Gastrocnemius medialis (tissue), 4 donors: ENCODE measurements at places on chromosomes 11 and 22.

GRCh38 chr11:121417055-121417551 is 35.0 kb upstream of the SORL1 start:
- DNase-seq = peak; percentile 66

DNA sequence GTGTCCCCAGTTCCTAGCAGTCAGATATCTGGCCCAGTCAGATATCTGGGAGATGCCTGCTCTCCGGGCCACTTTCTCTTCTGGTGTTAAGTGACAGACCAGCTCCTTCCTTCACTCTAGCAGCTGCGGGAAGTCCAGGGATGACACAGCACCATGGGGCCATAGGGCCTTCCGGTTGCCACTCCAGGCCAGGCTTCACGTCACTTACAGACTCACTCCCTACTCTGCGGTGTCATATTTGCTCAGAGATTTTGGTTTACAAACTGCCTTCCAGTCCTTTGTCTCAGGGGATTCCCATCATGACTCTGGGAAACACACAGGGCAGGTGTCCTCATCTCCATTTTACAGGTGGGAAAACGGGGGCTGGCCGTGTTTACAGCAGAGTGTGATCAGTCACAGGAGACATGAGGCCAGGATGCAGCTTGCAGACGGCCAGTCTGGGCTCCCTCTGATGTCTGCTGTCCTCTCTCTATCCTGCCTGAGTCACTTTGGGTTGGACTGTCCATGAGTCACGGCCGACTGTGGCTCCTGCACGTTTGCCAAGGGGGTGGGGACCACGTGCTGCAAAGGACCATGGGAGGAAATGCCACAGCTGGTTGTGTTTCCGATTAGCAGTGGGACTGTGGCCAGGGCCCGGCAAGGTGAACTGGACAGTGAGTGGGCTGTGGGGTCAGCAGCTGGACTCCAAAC is 8.2 kb upstream of the TBC1D22A start:
- DNase-seq = peak; percentile 96

DNA sequence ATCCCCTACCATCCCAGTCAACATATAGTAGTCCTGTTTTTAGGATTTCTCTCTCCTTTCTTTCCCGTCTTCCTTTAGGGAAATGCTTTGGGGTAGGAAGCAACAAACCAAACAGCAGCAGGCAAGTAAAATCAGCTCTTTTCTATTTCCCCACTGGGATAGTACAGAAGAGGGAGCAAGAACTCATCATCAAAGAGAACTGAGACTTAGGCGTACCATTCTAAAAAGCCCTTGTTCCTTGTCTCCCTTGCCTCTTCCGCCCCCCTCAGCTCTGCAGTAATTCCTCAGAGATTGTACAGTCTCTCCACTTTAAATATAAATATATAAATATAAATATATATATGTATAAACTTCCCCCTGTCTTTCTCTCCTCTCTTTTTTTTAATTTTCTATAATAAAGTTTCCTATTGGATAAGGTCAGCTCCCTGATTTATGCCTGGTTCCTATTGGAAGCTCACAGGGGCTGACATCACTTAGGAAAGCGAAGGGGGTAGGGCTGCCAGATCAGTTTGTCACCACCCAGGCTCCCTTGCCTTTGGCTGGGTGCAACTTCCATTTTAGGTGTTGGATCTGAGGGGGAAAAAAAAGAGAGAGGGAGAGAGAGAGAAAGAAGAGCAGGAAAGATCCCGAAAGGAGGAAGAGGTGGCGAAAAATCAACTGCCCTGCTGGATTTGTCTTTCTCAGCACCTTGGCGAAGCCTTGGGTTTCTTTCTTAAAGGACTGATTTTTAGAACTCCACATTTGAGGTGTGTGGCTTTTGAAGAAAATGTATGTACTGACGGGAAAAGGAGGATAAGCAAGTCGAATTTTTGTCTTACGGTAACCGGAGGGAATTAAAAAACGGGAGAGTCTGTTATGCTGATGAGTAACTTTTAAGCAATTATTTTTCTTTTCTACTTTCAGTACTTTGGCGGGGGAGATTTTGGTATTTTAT is at the start of gene CTNND1:
CTNND1 (plus strand) TSS at position 502 of the 934 bp plus-strand sequence. CDS start 29,677 bp downstream, outside the sequence.
- DNase-seq = peak; percentile 95

- DNase-seq = no peak
Measured at GRCh38 chr11:70761094-70761907, 363.0 kb downstream of the CTTN start.

- no peak for DNase-seq
Measured at GRCh38 chr22:27801202-27801615, 347 bp downstream of the MN1 start.

GRCh38 chr22:30284666-30285065 is 4.6 kb downstream of the CASTOR1 start:
- DNase-seq = no peak

DNA sequence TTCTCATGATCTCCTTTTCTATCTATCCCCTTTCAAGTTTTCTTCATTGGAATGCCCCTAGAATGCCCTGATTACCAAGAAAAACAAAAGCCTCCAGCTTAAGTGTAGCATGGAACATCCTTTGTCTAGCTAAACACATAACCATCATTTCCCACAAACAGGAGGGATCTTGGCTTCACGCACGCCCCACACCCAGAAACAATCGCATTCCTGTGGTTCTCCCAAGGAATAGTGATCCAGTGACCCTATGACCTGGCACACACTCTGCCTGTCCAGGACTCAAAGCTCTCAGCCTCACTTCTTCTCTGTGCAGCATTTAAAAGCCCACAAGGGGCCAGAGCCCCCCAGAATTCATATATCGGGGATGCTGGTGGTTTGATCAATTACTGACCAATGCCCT is 9.3 kb upstream of the POU2AF1 start:
- no peak for DNase-seq

GRCh38 chr11:7969756-7970646 is 4.8 kb upstream of the NLRP10 start:
- DNase-seq = no peak

DNA sequence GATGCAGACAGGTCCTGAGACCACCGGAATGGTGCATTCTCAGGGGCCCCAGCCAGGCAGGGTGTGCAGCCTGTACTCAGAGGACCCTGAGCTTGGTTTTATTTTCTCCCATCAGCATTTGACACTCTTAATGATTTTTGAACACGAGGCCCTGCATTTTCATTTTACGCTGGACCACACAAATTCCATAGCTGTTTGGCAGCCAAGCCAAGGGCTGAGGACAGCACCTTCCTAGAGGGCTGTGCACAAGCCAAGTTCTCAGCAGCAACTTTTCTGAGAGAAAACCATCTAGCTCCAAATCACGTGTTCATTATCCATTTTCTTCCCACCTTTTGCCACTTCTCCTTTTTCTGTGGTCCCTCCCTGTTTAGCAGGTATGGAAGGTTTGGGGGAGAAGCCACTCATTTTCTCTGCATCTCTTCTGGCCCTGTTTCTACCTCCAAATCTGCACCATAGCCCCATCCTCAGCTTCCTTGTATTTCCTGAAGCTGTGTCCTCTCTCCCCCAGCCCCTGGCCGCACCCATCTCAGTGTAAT is 60.4 kb downstream of the TRAF6 start:
- DNase-seq = no peak

- DNase-seq = no peak
Measured at GRCh38 chr22:44383652-44384562, 71.2 kb upstream of the SHISAL1 start.

DNA sequence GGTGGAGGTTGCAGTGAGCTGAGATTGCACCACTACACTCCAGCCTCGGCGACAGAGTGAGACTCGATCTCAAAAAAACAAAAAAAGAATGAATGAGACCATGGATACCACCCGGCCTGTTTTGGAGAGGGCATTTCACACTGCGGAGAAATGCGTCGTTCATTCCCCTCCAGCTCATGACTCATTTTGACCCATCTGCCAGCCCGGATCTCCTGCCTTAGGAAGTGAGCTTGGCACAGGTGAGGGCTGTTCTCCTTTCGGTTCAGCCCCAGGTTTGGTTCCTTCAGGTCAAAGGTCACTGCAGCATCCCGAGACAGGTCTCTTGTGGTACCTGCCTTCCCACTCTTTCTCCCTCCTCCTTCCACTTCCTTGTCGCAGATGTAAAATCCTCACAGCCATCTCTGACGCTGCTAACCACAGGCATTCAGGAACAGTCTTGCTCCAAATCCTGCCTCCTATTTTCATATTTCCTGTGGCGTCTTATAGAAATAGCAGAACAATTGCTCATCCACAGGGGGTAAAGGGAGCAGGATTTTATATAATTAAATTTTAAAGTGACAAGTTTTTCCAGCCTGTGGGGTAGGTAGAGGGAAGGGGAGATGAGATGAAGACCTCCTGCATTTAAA is 517.9 kb downstream of the NTM start:
- DNase-seq = no peak

GRCh38 chr11:74493791-74494630 is 487 bp upstream of the LIPT2 start:
- no peak for DNase-seq

DNA sequence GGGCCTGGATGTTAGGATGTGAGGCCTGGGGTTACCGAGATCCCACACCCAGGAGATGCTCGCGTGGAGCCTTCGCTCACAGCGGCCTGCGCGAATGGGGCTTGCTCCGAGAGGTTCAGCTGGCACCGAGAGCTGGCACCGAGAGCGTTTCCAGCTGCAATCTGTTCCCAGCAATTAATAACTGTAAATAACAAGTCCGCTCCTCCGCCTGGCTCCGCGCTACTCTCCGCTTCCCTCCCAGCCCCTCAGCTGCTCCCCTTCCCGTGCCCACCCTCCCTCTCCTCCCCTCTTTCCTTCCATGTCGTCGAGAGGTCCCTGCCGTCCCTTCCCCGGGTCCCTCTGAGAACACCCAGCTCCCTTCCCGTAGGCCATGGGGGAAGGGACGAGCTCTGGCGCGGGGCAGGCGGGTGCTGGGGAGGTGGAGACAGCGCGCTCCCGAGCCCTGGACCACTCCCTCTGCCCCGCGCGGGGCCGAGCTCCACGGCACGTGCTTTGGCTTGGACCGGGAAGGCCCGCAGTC is 110.8 kb downstream of the WNT7B start:
- no peak for DNase-seq

- no peak for DNase-seq
Measured at GRCh38 chr11:37512156-37512780, 914.2 kb upstream of the RAG2 start.

DNA sequence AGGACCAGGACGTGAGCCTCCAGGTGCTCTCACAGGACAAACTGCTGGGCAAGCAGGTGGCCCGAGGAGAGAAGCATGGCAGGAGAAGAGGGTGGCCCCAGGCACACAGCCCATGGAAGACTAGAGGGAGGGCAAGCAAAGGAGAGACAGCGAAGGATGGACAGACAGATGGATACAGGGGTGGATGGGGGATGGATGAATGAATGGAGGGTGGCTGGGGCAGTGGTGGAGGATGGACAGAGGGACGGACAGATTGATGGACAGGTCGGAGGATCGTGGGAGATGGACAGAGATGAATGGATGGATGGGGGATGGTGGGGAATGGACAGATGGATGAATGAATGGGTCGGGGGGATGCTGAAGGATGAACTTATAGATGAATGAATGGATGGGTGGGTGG is 22.7 kb downstream of the ARVCF start:
- no peak for DNase-seq

- DNase-seq = no peak
Measured at GRCh38 chr11:122659676-122660554, 4.4 kb downstream of the UBASH3B start.

DNA sequence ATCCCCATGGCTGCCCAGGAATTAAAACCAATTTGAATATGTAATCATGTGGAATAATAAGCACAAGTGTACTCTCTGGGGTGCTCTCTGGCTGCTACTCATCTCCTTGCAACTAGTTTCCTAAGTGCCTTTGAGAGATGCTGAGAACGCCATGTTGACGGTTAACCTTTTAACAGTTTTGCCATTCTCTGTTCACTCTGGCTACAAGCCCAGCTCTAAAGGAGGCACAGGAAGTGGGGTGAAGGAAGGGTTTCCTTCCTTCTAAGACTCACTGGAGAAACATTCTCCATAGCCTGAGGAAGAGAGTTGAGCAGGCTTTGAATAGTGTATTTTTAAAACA is 122.0 kb upstream of the ZC3H12C start:
- no peak for DNase-seq

DNA sequence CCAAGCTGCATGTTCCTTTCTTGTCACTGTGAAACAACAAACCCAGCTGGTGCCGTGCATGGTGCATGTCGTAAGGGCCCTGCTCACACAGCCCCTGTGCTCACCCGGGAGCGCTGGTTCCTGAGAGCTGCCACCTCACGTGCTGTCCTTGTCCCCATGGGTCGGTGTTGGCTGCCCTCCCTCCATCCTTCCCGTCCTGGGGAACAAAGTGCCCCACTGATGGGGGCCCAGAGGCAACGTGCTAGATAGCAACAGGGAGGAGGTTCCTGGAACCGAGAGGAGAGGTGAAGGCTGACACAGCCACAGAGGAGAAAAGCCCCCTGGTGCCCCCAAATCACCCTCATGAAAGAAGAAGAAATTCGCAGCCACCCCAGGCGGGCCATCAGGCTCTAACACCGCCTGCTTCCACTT is 56.6 kb upstream of the SLC22A12 start:
- DNase-seq = no peak

DNA sequence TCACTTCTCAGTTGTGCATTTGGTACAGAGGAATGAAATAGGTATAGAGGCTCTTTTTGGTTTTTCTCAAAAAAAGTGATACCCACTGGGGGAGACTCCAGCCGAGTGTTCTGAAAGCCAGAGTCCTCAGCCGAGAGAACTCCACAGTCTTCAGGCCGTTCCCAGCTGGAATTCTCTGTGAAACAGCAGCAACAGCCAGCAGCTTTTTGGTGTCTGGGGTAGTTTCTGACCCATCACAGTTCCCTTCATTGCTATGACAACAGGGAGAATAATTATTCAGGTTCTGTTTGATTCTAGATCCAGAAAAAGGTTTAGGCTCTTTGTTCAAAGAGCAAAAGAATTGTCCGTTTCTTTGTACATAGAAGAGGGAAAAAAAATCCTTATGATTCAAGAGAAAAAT is 84.6 kb downstream of the C22orf31 start:
- no peak for DNase-seq

DNA sequence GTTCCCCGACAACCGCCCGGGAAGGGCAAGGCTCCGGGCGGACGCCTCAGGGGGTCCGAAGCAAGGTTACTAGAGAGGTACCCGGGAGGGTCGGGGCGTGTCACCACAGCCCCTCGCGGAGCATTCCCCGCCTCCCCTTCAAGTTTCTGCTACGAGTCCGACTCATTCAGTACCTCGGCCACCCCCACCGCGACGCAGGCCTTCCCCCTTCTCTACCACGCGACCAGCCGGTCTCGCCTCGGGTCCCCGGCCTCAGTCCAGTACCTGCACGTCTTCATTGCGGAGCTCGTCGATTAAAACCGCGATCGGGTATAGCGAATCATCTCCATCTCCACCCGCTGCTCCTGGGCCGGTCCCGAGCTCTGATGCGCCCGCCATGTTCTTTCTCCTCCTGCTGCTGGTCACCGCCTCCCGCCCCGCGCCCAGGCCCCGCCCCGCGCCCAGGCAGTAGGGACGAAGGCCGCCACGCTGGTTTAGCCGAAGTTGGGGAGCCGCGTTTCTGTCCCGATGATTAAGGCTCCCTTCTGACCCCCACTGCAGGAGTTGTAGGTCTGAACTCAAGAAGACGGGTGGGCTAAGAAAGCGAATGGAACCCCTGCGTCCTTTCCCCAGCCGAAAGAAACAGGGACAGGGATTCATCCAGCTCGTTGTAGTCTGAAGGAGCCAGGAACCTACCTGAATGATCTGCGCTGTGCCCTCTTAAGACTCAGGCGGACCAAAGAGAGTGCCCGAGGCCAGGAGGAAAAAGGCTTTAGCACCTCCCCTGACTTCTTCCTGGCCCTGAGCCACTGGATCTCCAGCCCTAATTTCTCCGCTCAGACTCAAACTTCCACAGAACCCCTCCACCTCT is at the start of gene PPP2R1B:
PPP2R1B (minus strand) TSS at position 406 of the 850 bp plus-strand sequence; CDS start at position 378, 28 bp downstream.
- peak; percentile 55 for DNase-seq

GRCh38 chr11:102368472-102368871 is 21.5 kb downstream of the BIRC2 start:
- DNase-seq = no peak
